Keratinocyte (primary cell): ENCODE measurements at places on chromosomes 1 and 21. TPM values are rescaled to one million over a fixed set of nuclear protein-coding genes. Genes with fewer than 3 reads are reported as not detected.

GCSAML gene
- polyA plus RNA-seq: not detected in 3 replicates

IGSF9 gene
- polyA plus RNA-seq: 4.2 to 6.0 TPM (median 5.8 TPM) in 3 replicates

PRDM15 gene
- 5.2 to 8.5 TPM (median 5.6 TPM) in 3 replicates for polyA plus RNA-seq

MYCL gene
- polyA plus RNA-seq: 5.1 to 7.7 TPM (median 5.4 TPM) in 3 replicates

CD1B gene
- polyA plus RNA-seq: not detected in 3 replicates

C1orf87 gene
- polyA plus RNA-seq: not detected in 3 replicates

MATN1 gene
- 0.05 to 0.13 TPM in 2 of 3 replicates, not detected in the other for polyA plus RNA-seq

LCE2C gene
- 0.41 to 0.48 TPM in 2 of 3 replicates, not detected in the other for polyA plus RNA-seq

SLC25A34 gene
- 0.28 to 0.80 TPM (median 0.46 TPM) in 3 replicates for polyA plus RNA-seq
